ENCODE measurements at places on chromosomes 6 and 20.

GRCh38 chr20:57707320-57707719 lies 2.5 kb downstream of the PMEPA1 start:
- no peak for DNase-seq

- no peak for DNase-seq
These were observed 100.4 kb downstream of the JAG1 start for GRCh38 chr20:10573273-10573950.

DNA sequence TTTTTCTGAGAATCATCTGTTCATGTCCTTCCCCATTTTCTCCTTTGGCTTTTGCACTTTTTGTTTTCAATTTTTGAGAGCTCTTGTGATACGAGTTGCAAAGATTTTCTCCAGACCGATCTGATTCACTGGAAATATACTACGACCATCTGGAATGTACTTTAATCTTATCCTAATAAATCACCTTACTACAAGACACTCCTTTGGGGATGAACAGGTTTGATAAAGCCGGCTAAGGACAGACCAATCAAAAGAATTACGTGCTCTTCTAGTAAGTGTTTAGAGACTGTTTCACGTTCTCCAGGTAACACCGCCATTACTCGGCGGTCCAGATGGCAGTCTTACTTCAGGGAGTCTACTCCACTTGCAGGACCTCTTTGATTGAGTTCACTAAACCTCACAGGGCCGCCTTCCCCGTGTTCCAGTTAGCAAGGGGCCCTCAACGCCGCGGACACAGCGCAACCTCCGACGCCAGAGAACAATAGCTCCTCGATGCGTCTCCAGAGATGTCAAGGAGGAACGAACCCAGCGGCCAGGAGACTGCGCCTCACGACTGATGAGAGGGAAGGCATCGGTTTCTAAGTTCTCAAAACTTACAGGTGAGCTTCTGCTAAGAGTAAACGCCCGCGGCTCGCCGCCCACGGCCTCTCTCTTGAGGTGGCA lies 920 bp upstream of the WTAP start:
- DNase-seq: no peak

DNA sequence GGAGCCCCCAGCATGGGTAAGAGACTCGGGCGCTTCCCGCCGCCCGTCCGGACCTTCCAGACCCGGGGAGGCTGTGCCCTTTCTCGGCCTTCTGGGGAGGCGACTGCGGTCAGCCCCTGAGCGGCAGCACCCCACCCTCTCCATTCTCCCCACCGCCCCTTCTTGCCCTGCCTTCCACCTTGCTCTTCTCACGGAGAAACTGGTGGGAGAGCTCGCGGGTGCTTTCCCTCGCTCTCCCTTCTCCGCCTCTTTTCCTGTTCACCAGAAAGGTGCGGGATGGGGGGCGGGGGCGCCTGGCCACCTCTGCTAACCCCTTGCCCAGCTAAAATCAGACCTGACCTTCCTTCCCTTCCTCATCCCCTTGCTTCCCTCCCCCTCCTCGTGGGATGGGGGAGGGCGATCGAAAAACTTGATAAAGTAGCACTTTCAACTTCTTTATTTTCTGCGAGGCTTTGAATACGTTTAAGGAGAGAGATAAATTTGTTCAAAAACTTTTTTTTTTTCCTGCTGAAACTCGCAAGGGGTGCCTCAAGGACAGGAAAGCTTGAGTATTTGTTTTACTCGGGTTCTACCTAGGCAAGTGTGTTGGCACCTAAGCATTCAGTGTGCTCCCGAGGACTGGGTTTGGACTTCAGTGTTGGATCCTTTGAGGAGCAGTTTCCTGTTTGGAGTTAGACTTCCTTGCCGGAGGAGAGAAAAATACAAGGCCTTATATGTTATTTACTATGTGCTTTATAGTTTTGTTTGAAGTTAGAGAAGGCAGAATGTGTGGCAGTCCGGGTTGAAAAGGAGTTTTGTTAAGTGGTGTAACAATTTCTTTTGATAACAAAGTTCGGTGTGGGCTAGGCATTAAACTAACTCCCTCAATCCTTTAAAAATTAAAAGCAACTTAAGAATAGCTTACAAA lies 897 bp downstream of the CD2AP start:
- DNase-seq: peak; percentile 38

GRCh38 chr20:46273717-46274116 lies 34.6 kb downstream of the CDH22 start:
- DNase-seq: no peak

DNA sequence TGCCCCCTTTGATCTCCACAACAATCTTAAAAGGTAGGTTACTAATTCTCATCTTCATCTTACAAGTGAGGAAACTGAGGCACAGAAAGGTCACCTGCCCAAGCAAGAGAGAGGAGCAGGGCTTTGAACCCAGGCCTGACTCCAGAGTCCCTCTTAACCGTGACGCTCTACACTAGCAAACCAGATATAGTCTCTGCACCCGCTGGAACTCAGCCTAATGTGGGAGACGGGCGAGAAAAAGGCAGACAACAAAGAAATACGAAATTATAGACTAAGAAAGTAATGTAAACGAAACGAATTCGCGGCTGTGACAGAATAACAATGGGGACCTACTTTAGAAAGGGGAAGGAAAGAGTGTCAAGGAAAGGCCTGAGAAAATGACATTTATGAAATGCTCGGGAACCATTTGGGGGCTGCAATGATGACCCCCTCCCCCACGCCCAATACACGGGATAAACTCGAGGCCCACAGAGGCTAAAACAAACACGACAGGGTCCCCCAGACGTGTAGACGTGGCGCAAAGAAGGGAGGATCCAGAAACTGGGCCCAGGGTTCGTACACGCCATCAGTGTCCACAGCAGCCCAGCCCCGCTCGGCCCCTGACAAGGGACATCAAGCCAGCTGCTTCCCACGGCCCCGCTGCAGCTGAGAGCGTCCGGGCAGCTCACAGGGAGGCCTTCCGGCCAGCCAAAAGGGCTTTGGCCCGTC lies 637 bp downstream of the TRPC4AP start:
- peak; percentile 18 for DNase-seq

DNA sequence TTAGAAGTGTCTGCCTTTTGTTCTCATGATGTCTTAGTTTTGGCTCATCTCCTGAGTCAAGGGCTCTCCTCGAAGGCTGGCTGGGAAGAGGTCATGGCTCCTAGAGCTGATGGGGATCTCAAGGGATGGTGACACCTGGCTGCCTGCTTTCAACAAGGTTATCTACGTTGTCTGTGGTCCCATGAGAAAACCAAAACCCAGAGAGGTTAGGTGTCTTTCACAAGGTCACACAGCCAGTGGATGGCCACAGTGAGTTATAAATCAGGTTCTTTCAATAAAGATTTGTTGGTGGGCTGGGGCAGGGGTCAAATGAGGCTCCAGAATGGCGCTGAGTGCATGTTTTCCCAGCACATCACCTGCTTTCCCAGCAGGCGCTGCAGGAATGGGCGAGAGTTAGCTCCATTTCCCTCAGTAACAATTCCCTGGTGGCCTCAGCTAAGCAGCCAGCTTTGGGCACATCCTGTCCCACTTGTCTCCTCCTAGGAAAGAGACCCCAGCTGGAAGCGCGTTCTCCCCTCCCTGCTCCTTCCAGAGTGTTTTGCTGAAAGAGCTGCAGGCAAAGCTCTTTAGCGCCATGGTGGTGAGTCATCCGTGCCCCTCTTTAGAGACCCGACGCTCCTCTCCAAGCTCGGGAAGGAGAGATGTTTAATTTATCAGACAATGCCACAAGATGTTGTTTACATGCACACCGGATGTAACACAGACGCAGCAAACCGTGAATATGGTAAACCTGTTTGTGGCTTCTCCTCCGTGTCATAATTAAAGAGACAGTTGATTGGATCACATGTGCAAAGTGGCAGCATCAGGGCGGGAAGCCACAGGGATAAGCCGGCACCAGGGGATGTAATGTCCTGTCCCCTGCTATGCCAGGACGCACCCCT lies 109.7 kb downstream of the LRFN2 start:
- DNase-seq: peak; percentile 25

GRCh38 chr6:114346451-114346850 lies 3.6 kb upstream of the HS3ST5 start:
- DNase-seq: peak; percentile 14

GRCh38 chr6:37018198-37019064 lies 13.0 kb downstream of the FGD2 start:
- peak; percentile 93 for DNase-seq

- DNase-seq: no peak
These were observed 109.6 kb upstream of the TRAF3IP2 start for GRCh38 chr6:111715321-111715720.

Data from cardiac muscle cell (in vitro differentiated cells and primary cell).